NT2/D1 (cell line): ENCODE measurements at places on chromosomes 6 and 20.

DNA sequence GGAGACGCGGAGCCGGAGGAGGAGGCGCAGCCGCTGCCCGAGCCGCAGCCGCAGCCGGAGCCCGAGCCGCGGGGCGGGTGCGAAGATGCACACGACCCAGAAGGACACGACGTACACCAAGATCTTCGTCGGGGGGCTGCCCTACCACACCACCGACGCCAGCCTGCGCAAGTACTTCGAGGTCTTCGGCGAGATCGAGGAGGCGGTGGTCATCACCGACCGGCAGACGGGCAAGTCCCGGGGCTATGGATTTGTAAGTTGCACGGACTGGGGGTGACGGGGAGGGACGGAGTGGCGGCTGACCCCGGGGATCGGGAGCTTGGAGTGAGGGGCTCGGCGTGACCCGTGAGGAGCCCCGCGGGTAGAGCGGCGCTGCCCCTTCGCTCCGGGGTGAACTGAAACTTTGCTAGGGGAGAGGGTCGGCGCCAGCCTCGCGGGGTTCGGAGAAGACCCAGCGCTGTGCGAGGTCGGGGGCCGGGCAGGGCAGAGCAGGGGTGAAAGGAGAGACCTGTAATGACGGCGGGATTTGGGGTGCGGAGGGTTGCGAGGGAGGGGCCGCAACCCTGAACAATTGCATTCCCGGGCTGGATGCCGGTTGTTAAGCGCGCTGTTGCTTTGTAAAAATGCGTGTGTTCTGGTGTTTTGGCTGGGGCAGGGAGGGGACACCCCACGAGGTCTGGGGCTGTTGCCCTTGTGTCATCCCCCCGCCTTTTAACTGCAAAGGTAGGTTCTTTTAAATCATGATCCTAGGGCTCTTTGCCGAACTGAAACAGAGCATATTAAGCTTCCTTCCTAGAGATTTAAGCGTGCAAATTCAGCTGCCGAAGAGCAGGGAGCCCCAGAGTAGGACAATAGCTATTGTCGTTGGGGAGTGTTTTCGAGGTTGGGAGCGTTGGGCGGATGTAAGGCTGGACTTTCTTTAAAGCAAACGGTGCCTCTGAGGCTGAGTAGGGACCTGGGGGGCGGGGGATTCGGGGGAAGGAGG is 628 bp downstream of the RBM24 start:
- no peak for DNase-seq

GRCh38 chr6:67292169-67292568 is 1342.9 kb upstream of the ADGRB3 start:
- no peak for DNase-seq

GRCh38 chr6:112180095-112180820 is 74.1 kb downstream of the LAMA4 start:
- DNase-seq: peak; percentile 60

DNA sequence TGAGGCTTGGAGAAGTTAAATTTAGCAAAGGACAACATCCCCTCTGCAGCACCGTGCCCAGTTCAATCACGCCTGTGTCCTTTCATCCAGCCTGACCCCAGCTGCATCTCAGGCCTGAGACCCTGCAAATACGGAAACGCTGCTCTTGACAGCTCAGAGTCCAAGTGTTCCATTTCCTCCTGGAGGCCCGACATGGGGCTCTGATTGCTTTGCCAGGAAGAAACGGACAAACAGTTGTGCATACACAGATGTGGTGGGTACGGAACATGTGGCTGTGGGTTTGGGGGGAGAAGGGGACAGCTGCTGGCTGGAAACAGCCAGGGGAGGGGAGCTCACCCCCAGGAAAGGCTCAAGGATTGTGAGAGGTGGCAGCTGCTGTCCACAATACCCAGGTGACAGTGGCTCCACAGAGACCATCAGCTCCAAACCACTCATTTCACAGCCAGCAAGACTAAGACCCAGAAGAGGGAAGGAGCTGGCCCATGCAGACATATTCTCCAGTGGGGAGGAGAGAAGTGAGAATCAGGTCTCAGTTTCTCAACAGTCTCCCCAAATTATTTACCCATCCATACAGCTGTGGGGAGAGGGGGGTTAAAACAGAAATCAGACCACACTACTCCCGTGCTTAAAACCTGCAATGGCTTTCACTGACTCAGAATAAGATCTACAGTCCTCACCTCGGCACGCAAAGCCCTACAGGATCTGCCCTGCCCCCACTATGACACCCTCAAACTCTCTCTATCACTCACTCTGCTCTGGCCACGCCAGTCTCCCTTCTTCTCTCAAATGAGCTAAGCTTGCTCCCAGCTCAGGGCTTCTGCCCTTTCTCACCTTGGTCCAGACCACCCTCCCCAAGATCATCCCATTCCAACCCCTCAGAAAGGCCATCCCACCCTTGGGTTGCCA is 89.1 kb downstream of the PREX1 start:
- no peak for DNase-seq

DNA sequence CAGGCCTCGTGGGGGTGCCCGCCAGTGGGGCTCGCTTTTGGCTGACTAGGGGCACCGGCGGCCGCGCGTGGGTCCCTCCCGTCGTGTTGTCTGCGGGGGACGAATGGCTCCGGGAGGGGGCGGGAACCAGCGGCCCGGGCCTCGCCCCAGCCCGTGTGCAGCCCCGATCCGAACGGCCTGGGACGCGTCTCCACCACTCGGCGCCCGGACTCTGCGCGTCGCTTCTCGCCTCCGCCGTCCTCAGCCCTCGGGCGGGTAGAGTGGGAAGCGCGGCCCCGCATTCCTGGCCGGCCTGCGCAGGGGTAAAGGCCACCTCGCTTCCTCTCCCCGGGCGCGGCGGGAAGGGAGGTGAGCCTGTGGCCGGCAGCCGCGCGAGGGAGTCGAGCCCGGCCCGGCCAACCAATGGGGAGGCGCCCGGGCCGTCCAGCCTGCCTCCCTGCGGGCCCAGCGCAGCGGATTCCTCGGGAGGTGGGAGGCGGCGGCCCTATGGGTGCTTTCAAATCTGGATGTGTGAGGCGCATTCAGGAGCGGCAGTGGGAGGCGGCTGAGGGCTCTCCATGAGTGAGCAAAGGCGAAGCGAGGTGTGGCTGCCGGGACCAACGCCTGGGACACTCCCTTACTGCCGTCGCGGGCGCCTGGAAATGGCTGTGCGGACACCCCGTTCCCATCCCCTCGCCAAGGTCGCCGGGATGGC is 1.1 kb upstream of the ZBTB46 start:
- DNase-seq: no peak

- no peak for DNase-seq
Observed at GRCh38 chr20:58457083-58457695, 58.0 kb downstream of the APCDD1L start.

DNA sequence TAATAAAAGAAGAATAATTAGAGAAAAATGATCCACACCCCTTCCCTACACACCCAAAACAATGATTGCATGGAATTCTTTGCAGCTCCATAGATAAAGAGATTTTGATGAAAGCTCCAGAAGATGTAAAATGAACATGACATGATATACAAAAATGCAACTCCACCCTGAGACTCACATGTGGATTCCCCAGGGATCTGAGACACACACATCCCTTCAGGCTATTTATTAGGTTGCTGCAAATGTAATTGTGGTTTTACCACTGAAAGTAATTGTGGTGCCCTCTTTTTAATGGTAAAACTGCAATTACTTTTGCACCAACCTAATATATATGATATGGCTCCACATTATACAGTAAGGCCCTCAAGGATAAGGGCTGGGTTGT is 40.4 kb upstream of the TBC1D7 start:
- DNase-seq: no peak

DNA sequence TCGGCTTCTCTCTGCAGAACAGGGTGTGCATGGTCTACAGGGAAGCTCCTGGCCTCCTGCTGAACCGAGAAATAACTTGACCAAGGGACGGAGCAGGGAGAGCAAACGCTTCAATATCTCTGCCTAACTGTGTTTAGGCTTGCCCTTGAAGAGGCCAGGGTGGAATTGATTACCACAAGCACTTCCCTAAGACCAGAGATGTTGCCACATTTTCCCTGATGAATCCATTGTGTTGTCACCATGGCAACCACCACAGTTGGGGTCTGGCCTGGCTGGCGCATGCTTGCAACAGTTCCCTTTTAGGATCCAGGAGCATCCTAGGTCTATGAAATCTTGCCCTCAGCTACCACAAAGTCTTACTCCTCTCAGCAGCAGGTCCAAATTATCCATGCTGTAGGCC is 213.5 kb upstream of the SULF2 start:
- DNase-seq: no peak

- no peak for DNase-seq
Observed at GRCh38 chr6:85185977-85186376, 263.9 kb upstream of the NT5E start.

DNA sequence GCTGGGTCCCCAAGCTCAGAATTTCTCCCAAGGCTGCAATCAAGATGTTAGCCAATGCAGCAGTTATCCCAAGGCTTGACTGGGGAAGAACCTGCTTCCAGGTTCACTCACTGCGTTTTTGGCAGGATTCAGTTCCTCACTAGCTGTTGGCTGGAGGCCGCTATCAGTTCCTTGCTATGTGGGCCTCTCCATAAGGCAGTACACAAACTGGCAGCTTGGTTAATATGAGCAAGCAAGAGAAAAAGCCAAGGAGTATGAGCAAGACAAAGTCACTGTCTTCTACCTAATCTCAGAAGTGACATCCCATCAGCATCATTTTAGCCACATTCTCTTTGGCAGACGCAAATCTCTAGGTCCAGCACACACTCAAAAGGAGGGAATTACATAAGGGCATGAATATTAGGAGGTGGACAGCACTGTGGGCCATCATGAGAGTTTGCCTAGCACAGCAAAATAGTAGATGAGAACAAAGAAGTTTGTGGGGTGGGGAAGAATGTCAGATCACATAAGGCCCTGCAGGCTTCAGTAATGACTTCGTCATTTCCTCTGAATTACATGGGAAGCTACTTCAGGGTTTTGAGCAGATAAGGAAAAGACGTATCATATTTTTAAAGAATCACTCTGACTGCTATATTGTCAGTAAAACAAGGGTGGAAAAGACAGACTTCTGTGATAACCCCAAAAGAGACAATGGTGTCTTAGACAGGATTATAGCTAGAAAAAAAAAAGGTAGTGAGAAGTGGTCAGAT is 25.5 kb downstream of the LMBRD1 start:
- no peak for DNase-seq
